ENCODE measurements at places on chromosomes 7 and 10.

DNA sequence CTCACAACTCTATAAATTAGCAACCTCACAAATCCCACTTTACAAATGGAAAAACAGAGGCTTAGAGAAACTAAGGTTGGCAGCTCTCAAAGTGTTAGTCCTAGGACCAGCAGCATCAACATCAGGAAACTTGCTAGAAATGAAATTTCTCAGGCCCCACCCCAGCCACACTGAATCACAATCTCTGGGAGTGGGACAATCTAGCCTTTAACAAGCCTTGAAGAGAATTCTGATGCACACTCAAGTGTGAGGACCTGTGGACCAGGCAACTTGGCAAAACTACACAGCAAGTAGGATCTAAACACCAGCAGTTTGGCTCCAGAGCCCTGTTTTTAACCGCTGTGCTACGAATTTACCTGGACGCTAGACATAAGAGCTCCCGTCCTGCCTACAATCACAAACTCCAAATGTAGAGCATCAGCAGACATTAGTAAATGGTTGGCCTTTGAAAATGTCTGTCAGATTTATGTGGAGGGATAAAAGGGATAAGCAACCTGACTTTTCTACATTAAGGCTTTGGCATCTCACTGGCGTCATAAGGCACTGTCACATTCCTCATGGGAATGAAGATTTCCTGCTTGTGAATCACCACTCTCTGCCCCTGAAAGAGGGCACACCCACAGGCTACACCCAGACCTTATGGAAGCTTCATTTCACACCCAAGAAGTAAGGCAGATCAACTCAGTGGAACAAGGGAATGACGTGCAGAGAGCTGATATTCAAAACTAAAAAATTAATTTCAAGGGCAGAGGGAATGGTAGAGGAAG is 34.5 kb downstream of the PPP1R3C start:
- no peak for DNase-seq

DNA sequence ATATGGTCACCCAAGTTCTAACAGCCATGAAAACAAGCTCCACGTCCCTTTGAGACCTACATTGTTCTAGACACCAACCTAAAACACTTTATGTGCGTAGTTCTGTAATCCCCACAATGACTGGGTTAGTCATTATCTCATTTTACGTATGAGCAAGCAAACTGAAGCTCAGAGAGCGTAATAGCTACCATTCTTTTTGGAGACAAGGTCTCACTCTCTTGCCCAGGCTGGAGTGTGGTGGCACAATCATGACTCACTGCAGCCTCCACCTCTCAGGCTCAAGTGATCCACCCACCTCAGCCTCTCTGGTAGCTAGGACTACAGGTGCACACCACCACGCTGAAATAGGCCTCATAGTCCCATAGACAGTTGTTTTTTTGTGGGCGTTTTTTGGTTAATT is 10.5 kb downstream of the DAGLB start:
- DNase-seq, result no peak

GRCh38 chr7:106332201-106332600 is 47.4 kb upstream of the NAMPT start:
- no peak for DNase-seq

DNA sequence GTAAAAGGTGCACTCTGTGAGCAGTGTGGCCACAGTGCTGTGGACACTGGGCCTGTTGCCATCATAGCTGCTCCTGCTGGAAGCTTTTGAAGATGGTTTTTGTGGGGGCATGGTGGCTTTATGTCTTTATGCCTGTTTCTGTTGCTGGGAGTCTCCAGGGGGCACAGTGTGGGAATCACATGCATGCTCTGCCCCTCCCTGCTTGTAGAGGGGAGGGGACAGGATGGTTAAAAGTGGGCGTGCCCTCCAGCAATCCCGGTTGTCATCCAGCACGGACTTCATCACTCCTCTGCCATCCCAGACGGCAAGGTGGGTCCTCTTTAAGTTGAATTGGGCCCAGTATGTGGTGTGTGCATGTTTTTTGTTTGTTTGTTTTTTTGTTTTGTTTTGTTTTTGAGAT is 20.2 kb downstream of the OGDH start:
- no peak for DNase-seq

- DNase-seq, result no peak
Measured at GRCh38 chr10:5293691-5294550, 70.8 kb upstream of the UCN3 start.

DNA sequence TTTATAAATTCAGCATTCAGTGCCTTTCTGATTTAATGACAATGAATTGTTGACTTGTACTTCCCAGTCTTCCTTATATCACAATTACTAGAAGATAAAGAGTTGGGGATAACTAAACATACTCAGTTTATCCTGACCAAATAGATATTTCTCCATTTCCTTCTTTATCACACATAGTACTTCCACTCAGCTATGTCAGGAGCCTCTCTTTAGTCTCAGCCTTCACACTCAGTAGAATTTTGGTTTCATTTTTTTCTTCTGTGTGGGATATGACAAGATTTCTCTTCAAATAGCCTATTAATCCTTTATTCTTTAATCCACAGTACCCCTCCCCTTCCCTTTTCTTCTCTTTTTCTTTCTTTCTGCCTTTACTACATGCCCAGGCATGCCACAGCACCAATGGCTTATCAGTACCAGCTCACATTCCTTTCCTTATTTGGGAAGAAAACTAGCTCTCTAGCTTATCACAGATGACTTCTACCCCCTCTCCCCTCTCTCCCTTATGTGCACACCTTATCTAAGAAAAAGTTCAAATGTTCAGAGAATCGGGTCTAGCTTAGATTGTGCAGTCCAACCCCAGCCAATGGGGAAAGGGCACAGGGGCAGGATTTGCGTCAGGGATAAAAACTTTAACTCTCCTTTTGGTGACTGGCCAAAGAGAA is 109.0 kb downstream of the PHF14 start:
- no peak for DNase-seq

- DNase-seq, result no peak
Measured at GRCh38 chr7:137343281-137343841, at the start of gene PTN. Gene PTN (minus strand): TSS chr7:137343733. CDS start chr7:137254973, 88,760 bp downstream.

DNA sequence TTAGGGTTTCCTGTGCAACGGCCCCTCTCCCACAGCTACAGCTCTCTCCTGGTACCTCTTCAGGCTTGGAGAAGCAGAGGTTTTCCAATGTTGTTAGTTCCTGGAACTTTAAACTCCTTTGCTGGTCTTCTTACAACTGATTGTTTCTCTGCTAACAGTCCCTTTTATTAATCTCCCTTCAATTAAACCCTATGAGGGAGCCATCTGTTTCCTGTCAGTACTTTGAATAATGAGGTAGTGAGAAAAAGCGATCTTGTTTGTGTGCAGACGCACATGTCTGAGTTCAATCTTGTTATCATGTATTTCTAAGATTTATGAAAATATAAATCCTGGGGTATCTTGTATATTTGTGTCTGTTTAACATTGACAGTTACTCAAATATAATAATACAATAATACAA is 102.4 kb downstream of the MDFIC start:
- no peak for DNase-seq

DNA sequence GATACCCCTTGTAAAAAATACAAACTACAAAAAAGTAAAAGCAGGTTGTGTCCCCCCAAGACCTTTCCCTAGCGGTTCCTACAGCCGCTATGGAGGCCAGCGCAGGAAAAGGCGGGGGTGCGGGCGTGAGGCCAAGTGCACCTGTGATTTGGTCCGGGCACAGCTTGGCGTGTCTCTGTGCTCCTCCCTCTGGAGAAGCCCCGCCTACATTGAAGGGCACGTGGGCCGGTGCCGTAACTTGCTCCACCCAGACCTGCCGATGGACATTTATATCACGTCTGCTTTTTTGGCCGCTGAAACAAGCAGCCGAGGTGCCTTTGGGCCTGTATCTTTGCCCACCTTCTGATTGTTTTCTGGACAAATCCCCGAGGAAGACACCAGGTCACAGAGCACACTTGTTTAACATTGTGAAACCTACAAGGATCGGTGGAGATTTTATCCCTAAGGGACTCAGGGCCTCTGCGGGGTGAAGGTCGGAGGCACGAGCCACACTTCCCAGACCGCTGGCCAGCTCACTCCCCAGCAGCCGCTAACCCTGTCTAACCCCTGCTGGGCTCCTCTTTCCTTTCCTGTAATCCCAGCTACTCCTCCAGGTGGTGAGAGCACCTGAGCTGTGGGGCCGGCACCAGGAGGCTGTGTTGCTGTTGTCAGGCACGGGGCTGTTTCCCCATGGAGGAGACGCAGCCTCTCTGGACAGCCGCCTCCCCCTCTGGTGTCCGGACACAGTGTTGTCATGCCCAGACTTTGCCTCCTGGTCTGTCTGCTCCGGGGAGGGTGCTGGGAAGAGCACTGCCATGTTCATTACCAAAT is 18.8 kb upstream of the INPP5A start:
- DNase-seq, result no peak

- DNase-seq, result no peak
Measured at GRCh38 chr10:113261161-113261560, 291.7 kb upstream of the HABP2 start.

DNA sequence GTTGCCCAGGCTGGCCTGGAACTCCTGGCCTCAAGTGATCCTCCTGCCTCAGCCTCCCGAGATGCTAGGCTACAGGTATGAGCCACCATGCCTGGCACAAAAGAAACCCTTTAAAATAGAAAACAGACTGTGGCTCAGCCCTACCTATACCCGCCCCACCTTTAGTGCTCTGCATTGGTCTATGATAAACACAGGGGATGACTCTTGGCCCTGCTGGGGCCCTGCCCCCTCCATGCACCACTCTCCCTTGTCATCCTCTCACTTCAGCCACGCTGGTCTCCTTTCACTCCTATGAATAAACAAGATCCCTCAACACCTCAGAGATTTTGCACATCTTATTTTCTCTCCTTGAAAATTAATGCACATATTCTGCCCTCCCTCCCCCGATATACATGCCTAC is 251.4 kb upstream of the KLF14 start:
- no peak for DNase-seq

GRCh38 chr10:90784771-90785170 is 73.1 kb downstream of the HTR7 start:
- DNase-seq, result no peak

All from stimulated activated CD8-positive, alpha-beta memory T cell treated with anti-CD3 and anti-CD28 coated beads, Interleukin-7, amount 100 ng/mL, for 48 hours (primary cell).